Stimulated activated CD8-positive, alpha-beta memory T cell treated with anti-CD3 and anti-CD28 coated beads, Interleukin-4, amount 100 ng/mL, for 4 hours (primary cell): ENCODE measurements at places on chromosomes 1 and 21.

DNA sequence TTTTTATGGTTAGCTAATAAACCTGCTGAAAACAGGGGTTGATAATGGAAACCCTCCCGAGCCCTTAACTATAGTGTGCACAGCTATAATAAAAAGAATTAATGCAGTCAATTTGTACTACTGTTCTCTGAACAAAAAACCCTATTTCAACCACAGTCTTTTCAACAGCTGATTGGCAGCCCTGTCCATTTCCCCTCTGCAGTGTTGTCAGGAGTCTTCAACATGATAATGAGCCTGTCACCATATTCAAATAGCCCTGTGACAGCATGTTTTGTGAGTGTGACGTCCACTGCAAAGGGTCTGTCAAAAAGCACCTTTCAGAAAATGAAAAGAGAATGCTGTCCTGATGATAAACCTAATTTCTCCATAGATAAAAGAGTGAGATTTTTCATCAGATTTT lies 92.7 kb downstream of the ESRRG start:
- DNase-seq = no peak

DNA sequence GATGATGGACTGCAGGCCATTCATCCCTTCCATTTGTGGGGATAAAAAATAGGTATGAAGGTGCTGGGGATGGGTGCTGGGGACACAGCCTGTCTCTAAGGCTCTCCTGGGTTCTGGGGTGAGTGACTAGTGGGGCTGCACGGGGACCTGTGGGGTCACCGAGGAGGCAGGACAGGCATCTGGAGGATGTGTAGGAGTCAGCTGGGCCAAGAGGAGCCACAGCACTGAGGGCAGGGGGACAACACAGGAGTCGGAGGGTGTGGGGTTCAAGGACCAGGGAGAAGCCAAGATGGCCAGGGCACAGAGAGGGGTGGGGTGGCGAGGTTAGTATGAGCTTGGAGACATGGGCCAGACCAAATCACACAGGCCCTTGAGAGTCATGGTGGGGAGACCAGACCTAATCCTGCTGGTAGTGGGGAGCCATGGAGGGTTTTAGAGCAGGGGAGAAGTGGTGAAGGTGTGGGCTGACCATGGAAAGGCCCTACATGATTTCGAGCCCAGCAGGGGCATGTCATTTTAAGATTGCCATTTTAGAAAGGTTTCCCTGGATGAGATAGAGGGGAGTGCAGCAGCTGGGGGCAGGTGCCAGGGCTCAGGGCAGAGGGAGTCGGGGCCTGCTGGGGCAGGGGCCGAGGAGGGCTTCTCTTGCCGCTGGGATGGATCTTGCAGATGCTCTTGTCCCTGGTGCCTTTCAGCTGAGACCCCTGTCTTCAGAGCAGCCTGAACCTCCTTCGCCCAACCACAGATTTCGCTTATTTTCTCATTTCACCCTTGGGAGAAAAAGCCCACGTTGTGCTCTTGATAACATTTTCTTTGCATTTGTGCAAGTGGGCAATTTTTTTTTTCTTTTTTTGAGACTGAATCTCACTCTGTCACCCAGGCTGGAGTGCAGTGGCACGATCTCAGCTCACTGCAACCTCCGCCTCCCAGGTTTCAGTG lies 22.7 kb downstream of the SERINC2 start:
- DNase-seq = no peak

GRCh38 chr1:86089765-86090164 lies 66.8 kb downstream of the COL24A1 start:
- no peak for DNase-seq

GRCh38 chr1:41742219-41742618 lies 176.5 kb downstream of the HIVEP3 start:
- DNase-seq = no peak

- no peak for DNase-seq
Measured at GRCh38 chr1:6448749-6449631, 17.0 kb downstream of the TNFRSF25 start.

- DNase-seq = no peak
Measured at GRCh38 chr1:181099152-181100014, 10.9 kb downstream of the IER5 start.

DNA sequence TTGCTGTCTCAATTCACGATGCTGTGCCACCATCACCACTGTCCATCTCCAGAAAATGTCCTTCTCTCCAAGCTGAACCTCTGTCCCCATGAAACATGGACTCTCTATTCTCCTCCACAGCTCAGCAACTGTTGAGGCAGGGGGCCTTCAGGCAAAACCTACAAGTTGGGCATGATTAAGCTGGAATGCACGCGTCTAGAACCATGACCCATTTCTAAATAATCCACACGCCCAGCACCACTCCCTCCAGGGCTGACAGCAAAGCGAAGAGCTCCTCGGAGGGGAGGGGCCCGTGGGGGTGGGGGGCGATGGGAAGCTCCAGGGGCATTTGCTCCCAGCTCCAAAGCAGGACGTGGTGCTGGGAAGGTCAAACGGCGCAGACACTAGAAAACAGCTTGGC lies 3.3 kb upstream of the HES5 start:
- no peak for DNase-seq

GRCh38 chr21:24097181-24097580 lies 1510.1 kb downstream of the MRPL39 start:
- no peak for DNase-seq

- DNase-seq = no peak
Measured at GRCh38 chr1:59156051-59156450, 140.8 kb upstream of the FGGY start.

DNA sequence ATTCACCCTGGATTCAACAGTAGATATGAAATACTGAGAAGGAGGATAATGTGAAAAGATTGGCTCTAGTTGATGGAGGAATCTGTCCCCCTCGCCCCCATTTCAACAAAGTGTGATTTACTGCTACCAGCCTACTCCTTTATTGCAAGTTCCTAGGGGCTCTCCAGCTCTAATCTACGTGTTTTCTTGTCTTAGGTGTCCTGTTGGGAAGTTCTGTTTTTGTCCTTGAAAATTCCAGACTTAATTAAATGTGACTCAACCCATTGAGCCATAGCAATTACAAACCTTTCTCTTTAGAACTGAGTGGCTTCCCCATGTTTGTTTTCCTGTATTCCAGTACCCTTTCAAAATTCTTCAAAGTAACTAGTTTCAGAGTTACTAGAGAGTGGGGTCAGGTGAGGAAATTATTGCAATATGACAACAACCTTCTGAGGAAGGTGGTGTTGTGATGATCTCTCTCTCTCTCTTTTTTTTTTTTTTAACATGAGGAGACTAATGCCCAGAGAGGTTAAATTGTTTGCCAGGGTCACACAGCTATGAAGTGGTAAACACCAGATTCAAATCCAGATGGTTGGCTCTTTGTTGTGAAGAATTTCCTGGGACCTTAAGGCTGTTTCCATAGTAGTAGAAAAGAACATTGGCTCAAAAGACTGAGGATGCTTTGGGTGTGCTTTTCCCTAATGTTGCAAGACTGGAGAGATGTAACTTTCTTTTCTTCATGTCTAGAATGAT lies 3.5 kb downstream of the RGL1 start:
- no peak for DNase-seq

- no peak for DNase-seq
Measured at GRCh38 chr1:921011-921837, 2.5 kb upstream of the SAMD11 start.

DNA sequence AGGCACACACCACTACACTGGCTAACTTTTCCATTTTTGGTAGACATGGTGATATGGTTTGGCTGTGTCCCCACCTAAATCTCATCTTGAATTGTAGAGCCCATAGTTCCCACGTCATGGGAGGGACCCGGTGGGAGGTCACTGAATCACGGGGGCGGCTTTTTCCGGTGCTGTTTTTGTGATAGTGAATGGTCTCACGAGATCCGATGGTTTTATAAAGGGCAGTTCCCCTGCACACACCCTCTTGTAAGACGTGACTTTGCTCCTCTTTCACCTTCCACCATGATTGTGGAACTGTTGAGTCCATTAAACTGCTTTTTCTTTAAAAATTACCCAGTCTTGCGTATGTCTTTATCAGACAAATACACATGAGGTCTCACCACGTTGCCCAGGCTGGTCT lies 1.3 kb upstream of the FTCD start:
- DNase-seq = no peak

DNA sequence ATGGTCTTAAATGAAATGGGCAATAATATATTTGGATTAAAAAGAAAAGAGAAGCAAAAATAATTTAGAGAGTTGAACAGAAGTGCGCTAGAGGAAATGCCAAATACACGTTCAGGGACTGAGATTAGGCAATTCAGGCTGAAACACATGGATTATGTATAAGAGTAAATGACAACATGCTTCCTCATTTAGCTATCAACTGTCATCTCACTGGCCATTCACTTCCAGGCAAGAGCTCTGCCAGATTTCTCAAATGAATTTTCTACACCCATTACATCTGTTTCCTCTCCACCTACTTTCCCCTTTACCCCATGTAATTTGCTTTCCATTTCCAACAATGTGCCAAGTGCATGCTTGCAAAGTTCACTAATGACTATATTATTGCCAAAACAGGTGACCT lies 582.4 kb downstream of the LTN1 start:
- no peak for DNase-seq

- no peak for DNase-seq
Measured at GRCh38 chr1:6011161-6011945, 19.1 kb upstream of the NPHP4 start.

DNA sequence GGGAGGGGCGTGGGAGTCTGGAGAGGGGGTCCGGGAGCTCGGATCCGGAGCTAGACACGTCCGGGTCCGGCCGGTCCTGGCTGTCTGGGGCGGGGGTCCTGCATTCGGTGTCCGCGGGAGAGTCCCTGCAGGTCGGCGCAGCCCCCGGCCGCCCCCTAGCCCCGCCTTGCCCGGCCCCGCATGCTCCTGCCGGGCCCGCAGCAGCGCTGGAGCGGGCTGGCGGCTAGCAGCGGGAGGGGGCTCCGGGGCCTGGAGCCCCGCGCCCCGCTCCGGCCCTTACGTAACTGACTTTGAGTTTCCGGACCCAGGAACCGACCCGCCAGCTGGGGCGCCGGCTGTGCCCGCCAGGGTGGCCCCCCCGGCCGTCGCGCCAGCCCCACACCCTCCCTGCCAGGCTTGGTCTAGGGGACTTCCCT lies 26.9 kb upstream of the EPB41 start:
- DNase-seq = peak; percentile 29

- no peak for DNase-seq
Measured at GRCh38 chr1:65316233-65316632, 6.9 kb downstream of the DNAJC6 start.

GRCh38 chr1:229032375-229032774 lies 238.5 kb upstream of the RAB4A start:
- DNase-seq = no peak

DNA sequence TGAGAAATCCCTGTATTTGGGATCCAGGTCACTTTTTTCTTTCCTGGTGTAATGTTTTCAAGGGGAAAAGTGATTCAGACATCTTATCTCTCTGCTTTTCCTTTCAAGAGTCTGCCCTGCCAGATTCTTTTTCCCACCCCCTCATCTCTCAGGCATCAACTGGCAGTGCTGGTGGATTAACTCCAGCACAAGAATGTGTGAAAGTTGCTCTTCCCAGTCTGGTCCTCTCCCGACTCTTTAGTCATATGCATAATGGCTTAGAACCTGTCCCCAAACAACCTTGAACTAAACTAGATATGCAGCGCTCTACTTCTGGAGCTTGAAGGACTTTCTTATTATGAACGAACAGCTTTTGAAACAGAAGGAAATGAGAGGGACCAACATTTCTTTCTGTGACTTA lies 88.5 kb downstream of the SLC44A5 start:
- no peak for DNase-seq

- DNase-seq = peak; percentile 59
Measured at GRCh38 chr21:34986561-34987500, 62.3 kb downstream of the RUNX1 start.

- DNase-seq = no peak
Measured at GRCh38 chr1:234310460-234310817, 62.8 kb upstream of the COA6 start.

- no peak for DNase-seq
Measured at GRCh38 chr1:169186106-169186505, 79.6 kb downstream of the ATP1B1 start.

GRCh38 chr1:1315435-1315954 lies 7.1 kb downstream of the PUSL1 start:
- DNase-seq = no peak

DNA sequence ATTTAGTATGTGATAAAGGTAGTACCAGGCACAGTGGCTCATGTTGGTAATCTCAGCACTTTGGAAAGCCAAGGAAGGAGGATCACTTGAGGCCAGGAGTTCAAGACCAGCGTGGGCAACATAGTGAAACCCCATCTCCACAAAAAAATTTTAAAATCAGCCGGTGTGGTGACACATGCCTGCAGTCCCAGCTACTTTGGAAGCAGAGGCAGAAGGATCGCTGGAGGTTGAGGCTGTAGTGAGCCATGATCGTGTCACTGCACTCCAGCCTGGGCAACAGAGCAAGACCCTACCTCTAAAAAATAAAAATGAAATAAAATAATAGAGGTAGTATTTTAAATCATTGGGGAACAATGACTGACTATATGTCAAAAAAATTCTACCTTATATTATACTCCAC lies 17.2 kb downstream of the SASS6 start:
- DNase-seq = no peak

DNA sequence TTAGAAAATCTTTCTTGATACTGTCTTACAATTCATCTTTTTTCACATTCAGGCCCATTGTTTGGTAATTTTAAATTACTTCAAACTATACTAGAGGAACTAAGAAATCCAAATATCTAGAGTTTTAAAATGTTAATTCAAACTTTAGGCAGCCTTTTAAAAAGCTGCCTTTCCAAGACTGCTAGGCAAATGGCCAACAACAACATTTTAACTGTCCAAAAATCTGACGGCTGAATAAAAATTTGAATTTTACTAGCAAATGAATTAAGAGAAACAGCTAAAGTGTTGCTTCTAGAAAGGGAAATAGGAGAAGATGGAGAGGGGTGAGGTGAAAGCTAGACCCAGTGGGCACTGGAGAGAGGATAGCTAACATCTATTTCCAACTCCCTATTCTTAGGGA lies 17.2 kb downstream of the DPYD start:
- DNase-seq = no peak

DNA sequence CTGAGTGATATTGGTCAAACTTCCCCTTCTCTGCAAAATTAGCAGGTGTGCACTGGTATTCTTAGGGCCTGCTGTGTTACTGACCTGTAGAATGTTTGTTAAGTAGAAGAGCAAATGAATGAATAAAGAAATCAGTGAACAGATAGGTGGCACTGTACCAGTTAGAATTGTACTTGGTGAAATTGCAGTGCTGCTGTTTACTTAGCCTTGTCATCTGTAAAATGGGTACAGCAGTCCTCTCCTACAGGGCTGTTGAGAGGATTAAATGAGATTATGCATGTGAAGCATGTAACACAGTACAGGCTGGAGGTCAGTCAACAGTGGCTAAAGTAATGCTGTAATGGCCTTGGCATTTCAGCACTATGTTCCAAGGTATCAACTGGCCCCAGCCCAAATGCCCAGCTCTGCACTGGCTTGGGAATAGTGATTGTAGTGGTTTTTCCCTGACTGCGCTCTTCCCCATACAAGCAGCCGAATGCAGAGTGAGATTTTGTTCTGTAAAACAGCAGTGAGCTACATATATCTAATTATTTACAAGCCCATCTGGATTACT lies 10.5 kb downstream of the VANGL1 start:
- DNase-seq = no peak
